ENCODE measurements at places on chromosomes 2 and 18. TPM values are rescaled to one million over a fixed set of nuclear protein-coding genes. Genes with fewer than 3 reads are reported as not detected.

- no peak overlapping the region for H3K27ac ChIP-seq
- no peaks in the 10 kb centered on the region for H3K27me3 ChIP-seq
- H3K36me3 ChIP-seq: no peaks in the 10 kb centered on the region
- H3K4me3 ChIP-seq: no peak overlapping the region
- H3K4me1 ChIP-seq: peaks cover 16% of the 10 kb centered on the region
Measured at GRCh38 chr18:75220551-75221355, 10.2 kb downstream of the TSHZ1 start.

DNA sequence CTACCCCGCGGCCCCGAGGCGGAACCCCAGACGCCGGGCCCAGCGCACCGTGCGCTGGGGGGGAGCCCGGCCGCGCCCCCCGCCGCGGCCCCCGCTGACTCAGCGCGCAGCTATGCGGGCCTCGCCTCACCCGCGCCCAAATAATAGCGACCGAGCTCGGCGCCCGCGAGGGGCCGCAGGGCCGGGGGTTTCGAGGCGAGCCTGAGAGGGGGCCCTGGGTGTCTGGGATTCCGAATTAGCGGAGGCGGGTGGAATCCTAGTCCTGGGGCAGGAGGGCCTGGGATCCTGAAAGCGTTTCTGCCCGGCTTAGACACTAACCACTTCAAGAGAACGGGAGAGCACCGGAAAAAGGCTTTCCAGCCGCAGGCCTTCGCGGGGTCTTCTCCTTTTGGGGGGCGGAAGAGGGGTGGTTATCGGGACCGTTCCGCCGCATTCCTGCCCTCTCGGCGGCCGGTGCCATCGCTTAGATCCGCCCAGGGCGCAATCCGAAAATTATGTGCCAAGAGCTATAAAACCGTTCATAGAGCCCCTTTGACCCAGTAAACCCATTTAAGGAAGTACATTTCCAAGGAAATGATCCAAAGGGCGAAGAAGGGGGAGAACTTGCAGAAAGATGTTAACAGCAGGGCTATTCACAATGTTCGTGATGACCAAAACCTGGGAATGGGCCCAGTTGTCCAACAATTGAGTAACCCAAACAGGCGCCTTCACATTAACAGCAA is 681 bp upstream of the ROCK2 start:
- H3K27ac ChIP-seq: peak overlapping the region; percentile 63
- peak; percentile 15 for DNase-seq
- H3K36me3 ChIP-seq: no peaks in the 10 kb centered on the region
- H3K4me3 ChIP-seq: peak overlapping the region; percentile 57
- H3K27me3 ChIP-seq: no peaks in the 10 kb centered on the region

GRCh38 chr18:10205151-10205550 is 249.3 kb upstream of the APCDD1 start:
- H3K4me3 ChIP-seq: no peak overlapping the region
- no peaks in the 10 kb centered on the region for H3K27me3 ChIP-seq
- no peak overlapping the region for H3K27ac ChIP-seq

The ALKAL2 gene
- total RNA-seq: 0.49 TPM

DNA sequence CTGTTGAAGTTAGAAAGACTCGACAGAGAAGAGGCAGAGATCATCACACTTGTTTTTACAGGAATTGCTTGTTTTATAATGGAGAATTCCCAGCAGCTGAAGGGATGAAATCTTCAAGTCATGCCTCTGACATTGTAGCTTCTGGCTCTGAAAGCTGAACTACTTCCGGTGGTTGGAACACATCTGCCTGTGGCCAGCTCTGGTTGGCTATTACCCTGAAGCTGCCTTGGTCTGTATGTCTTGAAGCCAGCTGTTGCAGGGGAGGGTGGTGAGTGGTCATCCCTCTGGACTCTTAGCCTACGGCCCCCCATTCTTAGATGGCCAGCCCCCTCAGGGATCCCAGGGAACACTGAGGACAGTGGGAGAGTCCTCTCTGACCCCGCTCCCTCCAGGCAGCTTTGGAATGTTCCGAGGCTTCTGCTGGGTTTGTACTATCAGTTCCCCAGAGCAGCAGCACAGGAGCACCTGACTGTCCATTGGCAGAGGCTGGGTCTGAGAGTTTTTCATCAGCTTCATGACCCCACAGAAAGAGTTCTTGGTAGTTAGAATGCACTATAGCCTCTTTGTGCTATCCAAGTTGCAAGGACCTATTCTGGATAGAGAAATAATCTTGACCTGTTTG is 87.4 kb upstream of the CAPN13 start:
- DNase-seq: no peak
- no peak overlapping the region for H3K4me3 ChIP-seq
- H3K27ac ChIP-seq: no peak overlapping the region
- no peaks in the 10 kb centered on the region for H3K4me1 ChIP-seq

The GPR45 gene
- not detected for total RNA-seq

The MAB21L4 gene
- not detected for total RNA-seq

DNA sequence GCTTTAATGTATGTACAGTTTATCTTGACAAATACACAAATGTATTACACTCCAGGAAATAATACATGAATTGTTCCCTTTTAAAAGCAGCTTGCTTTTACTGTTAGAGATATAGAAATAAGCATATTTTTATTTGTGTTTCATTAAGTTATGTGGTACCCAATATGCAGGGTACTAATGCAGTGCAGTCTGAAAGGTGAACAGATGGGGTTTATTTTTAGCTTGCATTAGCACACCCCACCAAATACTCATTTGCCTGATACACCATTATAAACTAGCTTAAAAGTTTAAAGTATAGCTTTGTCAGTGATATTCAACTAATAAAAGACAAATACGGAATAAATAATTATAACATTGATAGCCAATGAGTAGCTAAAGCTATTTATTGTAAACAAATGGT is 394.7 kb upstream of the ZNF804A start:
- H3K27me3 ChIP-seq: no peaks in the 10 kb centered on the region
- H3K36me3 ChIP-seq: no peaks in the 10 kb centered on the region
- DNase-seq: no peak
- no peaks in the 10 kb centered on the region for H3K4me1 ChIP-seq
- H3K4me3 ChIP-seq: no peak overlapping the region
- no peak overlapping the region for H3K27ac ChIP-seq

DNA sequence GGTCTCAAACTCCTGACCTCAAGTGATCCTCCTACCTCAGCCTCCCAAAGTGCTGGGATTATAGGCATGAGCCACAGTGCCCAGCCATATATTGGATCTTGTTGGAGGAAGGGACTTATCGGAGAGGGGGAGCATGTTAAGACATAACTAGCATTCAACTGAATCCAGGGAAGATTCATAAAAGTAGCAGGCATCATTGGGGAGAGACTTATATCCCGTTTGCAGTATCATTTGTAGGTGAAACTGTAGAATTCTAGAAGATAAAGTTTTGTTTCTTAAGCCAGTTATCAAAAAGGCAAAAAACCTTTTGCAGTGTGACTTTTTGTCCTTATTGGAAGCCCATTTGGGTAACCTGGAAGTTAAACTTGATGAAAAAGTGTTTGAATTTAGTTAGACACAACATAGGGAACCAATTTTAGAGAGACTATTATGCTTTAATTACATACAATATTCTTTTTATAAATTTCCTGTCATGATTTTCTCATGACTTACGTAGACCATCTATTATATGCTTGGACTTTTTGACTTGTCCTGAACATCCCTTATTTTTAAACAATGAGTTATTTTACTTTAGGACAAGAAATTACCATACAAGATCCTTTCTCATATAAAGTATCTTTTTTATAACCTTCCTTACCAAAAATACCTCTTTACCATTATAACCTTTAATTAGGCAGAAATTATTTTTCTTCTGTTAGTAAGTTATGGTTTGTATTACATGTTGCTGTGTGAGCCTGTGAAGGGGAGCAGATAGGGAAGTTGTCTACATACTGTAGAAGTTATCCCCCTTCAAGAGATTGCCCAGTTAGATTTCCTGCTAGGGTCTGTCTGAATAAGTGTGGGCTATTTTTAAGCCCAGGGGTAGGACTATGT is 20.3 kb downstream of the RAB3GAP1 start:
- H3K4me3 ChIP-seq: no peak overlapping the region
- H3K4me1 ChIP-seq: peaks cover 3% of the 10 kb centered on the region
- no peak for DNase-seq
- no peak overlapping the region for H3K27ac ChIP-seq
- H3K36me3 ChIP-seq: no peaks in the 10 kb centered on the region

- no peak overlapping the region for H3K4me3 ChIP-seq
- no peak for DNase-seq
- H3K36me3 ChIP-seq: no peaks in the 10 kb centered on the region
- no peaks in the 10 kb centered on the region for H3K4me1 ChIP-seq
- H3K27me3 ChIP-seq: no peaks in the 10 kb centered on the region
Measured at GRCh38 chr2:8558956-8559355, 122.9 kb upstream of the ID2 start.

GRCh38 chr2:232473467-232473890 is 14.2 kb downstream of the ECEL1 start:
- H3K36me3 ChIP-seq: no peaks in the 10 kb centered on the region
- no peaks in the 10 kb centered on the region for H3K4me1 ChIP-seq
- DNase-seq: no peak
- H3K27me3 ChIP-seq: peaks cover 3% of the 10 kb centered on the region
- no peak overlapping the region for H3K27ac ChIP-seq
- H3K4me3 ChIP-seq: no peak overlapping the region

The CHST10 gene
- 4.9 TPM for total RNA-seq

DNA sequence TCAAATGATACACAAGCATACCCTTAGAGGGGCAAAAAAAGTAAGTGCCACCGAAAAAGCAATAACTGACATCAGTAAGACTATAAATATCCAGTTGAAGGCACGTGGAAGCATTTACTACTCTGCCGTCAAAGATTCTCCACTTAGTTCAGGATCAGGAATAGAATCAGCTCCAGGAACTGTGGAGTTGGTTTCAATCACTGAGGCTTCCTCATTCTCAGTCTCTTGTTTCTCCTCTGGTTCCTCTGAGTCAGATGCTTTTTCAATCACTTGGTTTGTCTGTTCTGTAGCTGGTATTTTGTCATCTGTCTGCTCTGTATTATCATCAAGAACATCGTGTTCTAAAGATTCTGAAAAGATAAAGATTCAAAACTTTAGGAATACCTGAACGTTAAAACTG is 72.2 kb downstream of the LNPK start:
- H3K36me3 ChIP-seq: no peaks in the 10 kb centered on the region
- no peak for DNase-seq

The CYP27C1 gene
- total RNA-seq: not detected

DNA sequence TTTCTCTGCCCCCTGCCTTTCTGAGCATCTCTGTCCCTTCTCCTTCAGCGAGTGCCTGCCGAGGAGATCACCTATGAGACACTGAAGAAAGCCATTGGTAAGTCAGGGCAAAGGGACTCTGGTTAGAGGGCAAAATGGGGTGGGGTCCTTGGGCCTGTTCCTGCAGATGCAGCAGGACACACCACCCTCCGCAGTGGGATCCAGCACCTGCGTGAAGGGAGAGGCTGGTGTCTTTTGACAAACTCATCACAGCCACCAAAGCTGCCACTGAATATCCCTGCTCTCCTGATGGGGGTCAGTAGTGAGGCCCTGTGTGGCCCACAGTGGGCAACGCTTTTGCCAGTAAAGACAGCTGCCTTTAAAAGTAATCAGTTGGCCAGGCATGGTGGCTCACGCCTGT is 18.7 kb downstream of the POMC start:
- H3K36me3 ChIP-seq: no peaks in the 10 kb centered on the region
- H3K27me3 ChIP-seq: no peaks in the 10 kb centered on the region
- H3K4me1 ChIP-seq: no peaks in the 10 kb centered on the region
- H3K27ac ChIP-seq: no peak overlapping the region
- H3K4me3 ChIP-seq: no peak overlapping the region

DNA sequence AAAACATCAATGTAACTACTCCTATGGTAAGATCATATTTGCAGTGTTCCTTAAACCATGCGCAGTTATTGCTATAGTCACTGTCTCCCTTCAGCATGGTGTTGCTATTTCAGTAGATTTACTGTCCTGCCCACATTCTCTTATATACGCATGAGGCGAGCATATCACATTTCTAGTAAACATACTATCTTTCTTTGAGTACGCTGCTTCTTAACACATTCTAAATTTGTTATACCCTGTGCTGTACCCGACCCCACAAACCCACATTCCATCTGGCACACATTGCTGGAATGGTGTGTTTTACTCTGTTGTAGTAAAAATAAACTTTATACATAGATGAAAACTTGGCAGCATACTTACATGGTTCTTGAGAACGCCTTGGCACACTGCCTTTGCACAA is 163.3 kb downstream of the QPCT start:
- H3K27me3 ChIP-seq: no peaks in the 10 kb centered on the region
- no peaks in the 10 kb centered on the region for H3K4me1 ChIP-seq

The LYG1 gene
- total RNA-seq: 2.9 TPM

- DNase-seq: no peak
- H3K4me3 ChIP-seq: no peak overlapping the region
- no peaks in the 10 kb centered on the region for H3K36me3 ChIP-seq
- H3K27ac ChIP-seq: no peak overlapping the region
Measured at GRCh38 chr2:22521620-22522019, 863.4 kb upstream of the KLHL29 start.

DNA sequence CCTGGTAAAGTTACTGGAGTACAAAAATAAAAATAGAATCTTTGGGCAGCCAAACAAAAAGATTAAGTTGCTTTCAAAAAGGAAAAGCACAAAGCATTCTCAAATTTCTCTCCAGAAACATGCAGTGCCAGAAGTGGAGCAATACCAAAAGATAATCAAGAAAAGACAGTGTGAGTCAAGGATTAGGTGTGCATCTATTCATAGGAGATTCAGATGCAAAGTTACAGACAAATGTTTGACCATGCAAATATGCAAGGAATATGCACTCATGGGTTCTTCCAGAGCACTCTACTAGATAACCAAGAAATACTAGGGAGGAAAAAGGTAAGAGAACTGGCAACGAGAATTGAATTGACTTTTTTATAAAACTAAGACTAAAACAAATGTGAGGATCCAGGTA is 51.8 kb upstream of the CDH20 start:
- H3K36me3 ChIP-seq: no peaks in the 10 kb centered on the region
- H3K4me1 ChIP-seq: no peaks in the 10 kb centered on the region
- H3K4me3 ChIP-seq: no peak overlapping the region
- no peaks in the 10 kb centered on the region for H3K27me3 ChIP-seq

GRCh38 chr2:234278556-234279255 is 218.2 kb downstream of the ARL4C start:
- H3K4me3 ChIP-seq: no peak overlapping the region
- no peaks in the 10 kb centered on the region for H3K36me3 ChIP-seq
- no peak overlapping the region for H3K27ac ChIP-seq

DNA sequence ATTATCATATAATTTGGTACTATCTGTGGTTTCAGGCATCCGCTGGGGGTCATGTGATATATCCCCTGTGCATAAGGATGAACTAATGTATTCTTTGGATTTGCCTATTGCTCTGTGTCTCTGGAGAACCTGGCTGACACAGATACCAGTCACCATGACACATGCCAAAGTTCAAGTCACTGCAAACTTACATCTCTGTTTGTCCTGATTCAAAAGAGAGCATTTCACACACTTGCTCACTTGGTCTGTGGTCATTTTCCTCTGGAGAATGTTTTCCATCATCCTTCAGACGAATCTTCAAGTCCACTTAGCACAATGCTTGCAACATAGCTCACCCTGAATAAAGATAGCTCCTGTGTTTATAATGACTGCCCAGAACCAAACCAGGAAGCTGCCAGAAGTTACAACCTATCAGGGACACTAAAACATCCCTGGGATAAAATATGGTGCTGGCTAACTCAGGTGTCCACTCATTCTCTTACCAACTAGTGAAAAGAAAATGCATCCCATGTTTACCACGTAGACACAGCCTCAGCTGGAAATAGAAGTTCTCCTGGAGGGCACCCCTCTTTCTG is 18.1 kb downstream of the SULT1C3 start:
- H3K4me3 ChIP-seq: no peak overlapping the region
- no peak overlapping the region for H3K27ac ChIP-seq
- H3K36me3 ChIP-seq: no peaks in the 10 kb centered on the region
- DNase-seq: no peak
- no peaks in the 10 kb centered on the region for H3K4me1 ChIP-seq

GRCh38 chr2:128439791-128440665 is 121.4 kb upstream of the HS6ST1 start:
- H3K27ac ChIP-seq: no peak overlapping the region
- no peak overlapping the region for H3K4me3 ChIP-seq
- no peaks in the 10 kb centered on the region for H3K27me3 ChIP-seq

The POU3F3 gene
- total RNA-seq: not detected

Data from naive thymus-derived CD4-positive, alpha-beta T cell (primary cell).